ENCODE measurements at places on chromosomes 11 and 22. TPM values are rescaled to one million over a fixed set of nuclear protein-coding genes. Genes with fewer than 3 reads are reported as not detected.

FGF3 gene
- polyA plus RNA-seq, result not detected

CELSR1 gene
- 25.9 TPM for polyA plus RNA-seq

FOLR1 gene
- polyA plus RNA-seq, result 65.7 TPM

MYEOV gene
- 0.41 TPM for polyA plus RNA-seq

ELFN2 gene
- 1.5 TPM for polyA plus RNA-seq

PATE4 gene
- not detected for polyA plus RNA-seq

PDGFD gene
- polyA plus RNA-seq, result 4.4 TPM

APOL2 gene
- polyA plus RNA-seq, result 29.3 TPM

KLHL35 gene
- 1.1 TPM for polyA plus RNA-seq

DENND6B gene
- 11.3 TPM for polyA plus RNA-seq

SCUBE2 gene
- 45.9 TPM for polyA plus RNA-seq

ANKK1 gene
- 0.52 TPM for polyA plus RNA-seq

TENM4 gene
- 4.5 TPM for polyA plus RNA-seq

OR52N4 gene
- polyA plus RNA-seq, result not detected

FGF4 gene
- polyA plus RNA-seq, result not detected

CRYBA4 gene
- 0.21 TPM for polyA plus RNA-seq

LIPT2 gene
- 5.0 TPM for polyA plus RNA-seq

LUZP2 gene
- polyA plus RNA-seq, result 5.2 TPM

HTATIP2 gene
- polyA plus RNA-seq, result 4.6 TPM

TLCD5 gene
- polyA plus RNA-seq, result 18.5 TPM
